ENCODE measurements at places on chromosomes 6 and 20.

GRCh38 chr6:13281686-13282085, 46.7 kb downstream of the TBC1D7 start:
- no peak for DNase-seq

- DNase-seq, result no peak
Measured at GRCh38 chr6:150659046-150659763, 59.5 kb downstream of the PLEKHG1 start.

- no peak for DNase-seq
Measured at GRCh38 chr6:90715093-90715655, 128.3 kb upstream of the MAP3K7 start.

- DNase-seq, result peak; percentile 40
Measured at GRCh38 chr6:32700391-32701040, 34.1 kb upstream of the HLA-DQB1 start.
